Glomerular endothelial cell (primary cell): ENCODE measurements at places on chromosomes 3 and 15.

GRCh38 chr3:155292133-155292532, 1.4 kb downstream of the STRIT1 start:
- DNase-seq = no peak

GRCh38 chr3:58387650-58388546, 45.7 kb downstream of the PDHB start:
- no peak for DNase-seq

DNA sequence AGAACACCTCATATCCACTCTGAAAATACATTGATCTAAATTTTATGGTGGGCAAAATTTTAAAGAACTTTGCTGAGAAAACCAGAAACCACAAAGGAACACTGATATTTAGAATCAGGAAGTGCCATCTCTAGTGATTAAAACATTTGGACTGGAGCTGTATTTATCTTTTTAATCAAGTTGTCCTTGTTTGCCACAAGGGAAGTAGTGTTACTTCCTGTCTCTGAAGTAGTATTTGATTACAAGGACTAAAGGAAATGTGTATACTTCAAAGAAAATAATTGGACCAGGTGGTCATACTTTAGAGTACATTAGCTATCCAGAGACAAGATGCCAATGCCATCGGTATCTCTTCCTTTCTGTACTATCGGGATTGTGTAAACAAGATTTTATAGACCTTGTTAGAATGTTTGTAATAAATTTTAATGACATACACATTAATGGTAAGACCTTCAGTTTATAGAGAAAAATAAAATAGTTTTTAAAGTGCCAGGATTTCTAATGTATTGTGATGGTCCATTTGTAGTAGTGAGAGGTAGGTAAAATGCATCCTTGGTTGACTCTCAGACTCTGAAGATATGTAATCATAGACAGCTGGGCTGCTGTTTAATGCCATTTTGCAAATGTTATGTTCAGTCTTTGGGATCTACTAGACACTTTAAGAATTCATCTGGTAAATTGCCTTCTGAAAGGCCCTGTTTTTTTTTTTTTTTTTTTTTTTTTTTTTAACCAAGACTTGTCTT, 131.9 kb downstream of the B3GALNT1 start:
- no peak for DNase-seq

DNA sequence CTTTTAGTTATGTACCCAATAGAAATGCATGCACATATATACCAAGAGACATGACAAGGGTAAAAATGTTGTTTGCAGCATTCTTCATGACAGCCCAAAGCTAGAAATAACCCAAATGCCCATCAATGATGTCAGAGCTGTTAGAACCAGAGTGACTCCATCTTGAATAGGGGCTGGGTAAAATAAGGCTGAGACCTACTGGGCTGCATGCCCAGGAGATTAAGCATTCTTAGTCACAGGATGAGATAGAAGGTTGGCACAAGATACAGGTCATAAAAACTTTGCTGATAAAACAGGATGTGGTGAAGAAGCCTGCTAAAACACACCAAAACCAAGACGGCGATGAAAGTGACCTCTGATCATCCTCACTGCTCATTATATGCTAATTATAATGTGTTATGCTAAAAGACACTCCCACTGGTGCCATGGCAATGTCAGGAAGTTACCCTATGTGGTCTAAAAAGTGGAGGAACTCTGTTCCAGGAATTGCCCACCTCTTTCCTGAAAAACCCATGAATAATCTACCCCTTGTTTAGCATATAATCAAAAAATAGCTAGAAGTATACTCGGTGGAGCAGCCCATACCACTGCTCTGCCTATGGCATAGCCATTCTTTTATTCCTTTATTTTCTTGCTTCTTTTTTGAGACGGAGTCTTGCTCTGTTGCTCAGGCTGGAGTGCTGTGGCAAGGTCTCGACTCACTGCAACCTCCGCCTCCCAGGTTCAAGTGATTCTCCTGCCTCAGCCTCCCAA, 32.9 kb downstream of the ZBTB11 start:
- DNase-seq = peak; percentile 20

GRCh38 chr3:124607163-124607562, 123.1 kb upstream of the UMPS start:
- DNase-seq = no peak

GRCh38 chr3:115019900-115020299, 127.2 kb downstream of the ZBTB20 start:
- DNase-seq = no peak

- DNase-seq = no peak
These were observed 133.4 kb downstream of the CHST2 start for GRCh38 chr3:143252931-143253330.

GRCh38 chr3:30952786-30953185, 58.3 kb upstream of the GADL1 start:
- no peak for DNase-seq

DNA sequence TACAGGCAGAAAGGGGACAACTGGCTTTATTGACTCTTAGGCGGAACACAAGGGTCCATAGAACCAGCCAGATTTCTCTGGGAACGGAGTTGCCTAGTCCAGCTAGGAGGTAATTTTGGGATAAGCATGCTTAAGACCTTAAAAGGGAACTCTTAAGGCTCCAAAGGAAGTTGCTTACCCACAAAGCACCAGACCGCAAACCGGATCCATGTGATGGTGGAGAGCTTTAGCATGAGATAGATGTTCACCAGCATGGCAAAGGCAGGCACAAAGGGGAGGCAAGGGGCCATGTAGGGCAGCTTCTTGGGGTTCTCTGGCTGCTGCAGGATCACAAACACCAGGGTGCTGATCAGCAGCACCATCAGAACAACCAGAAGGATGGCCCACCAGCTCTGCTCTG, 61.4 kb downstream of the CLDN11 start:
- DNase-seq = no peak

- peak; percentile 25 for DNase-seq
These were observed 79.2 kb upstream of the ABHD17C start for GRCh38 chr15:80615783-80616391.

DNA sequence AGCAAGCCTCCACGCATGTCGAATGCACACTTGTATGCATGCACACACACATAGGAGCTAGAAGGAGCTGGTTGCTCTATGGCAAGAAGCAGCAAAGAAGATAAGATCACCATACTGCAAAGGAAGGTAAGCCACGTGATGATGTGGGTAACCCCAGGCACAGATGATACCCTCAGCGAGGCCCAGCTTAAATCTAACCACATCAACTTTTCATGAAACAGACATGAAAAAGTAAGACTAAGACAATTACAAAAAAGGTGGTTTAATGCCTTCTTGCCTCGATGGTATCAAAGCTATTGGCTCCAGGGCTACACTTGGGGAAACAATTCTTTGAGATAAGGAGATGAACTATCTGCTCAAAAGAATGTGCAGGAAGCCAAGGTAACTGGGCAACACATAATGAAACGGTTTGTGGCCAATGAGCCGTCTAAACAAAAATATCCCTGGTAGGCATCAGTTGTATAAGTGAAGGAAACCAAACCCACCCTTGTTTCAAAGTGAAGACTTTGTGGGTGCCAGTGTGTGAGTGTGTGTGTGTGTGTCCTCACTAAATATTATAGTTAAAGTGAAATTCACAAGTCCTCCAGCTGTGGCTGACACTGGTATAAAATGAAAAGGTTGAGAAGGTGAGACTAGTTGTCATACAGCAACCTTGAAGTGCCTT, 365.7 kb upstream of the ICE2 start:
- DNase-seq = no peak

DNA sequence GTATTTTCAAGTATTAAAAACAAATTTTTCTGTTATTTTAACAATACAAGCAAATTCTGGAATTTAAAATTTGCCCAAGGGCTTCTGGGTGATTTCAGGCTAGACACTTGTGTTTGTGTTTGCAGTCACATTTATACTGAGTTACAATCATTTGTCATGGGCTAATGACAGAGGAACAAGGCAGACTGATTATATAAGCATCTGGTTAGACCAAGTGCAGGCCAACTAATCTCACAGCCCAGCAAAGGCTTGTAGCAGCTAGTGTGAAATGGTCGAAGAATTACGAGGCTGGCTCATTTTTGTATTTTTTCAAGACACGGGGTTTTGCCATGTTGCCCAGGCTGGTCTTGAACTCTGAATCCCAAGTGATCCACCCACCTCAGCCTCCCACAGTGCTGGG, 52.1 kb downstream of the CMTM8 start:
- DNase-seq = no peak

DNA sequence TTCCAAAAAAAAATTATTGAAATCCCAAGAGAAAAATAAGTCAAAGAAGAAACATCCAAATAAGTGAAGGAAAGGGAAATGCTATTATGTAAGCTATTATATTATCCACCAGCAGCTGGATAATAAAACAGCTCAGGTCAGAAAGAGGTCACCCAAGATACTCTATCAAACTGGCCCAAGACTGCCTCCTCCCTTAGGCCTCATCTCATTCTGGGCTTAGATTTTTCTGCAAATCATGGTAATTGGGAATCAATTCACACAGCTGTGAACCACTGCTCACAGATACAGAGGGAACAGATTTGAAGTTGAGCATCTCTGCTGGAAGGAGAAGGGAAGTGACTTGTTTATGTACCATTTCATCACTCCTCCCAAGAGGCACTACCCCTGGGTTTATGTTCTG, 294.6 kb upstream of the DPPA4 start:
- no peak for DNase-seq

DNA sequence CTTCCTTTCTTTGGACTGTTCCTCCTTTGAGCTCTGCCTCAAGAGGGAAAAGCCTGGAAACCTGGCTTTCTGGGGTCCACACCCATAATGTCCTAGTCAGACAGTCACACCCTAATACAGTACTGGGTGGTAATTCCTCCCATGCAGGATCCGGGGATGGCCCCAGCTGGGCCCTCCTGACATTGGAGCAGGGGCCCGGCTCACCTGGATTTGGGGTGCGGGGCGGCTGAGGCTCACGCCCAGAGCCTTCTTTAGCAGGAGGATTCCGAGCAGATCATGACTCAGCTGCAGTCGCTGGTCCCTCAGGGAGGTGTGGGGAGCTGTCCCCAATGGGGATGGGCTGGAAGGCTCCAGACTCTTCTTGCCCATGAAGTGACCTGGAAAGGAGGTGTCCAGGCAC, 1.0 kb downstream of the NMB start:
- DNase-seq = no peak

GRCh38 chr3:124772081-124772831, 42.0 kb downstream of the UMPS start:
- peak; percentile 95 for DNase-seq

- no peak for DNase-seq
These were observed 39.5 kb downstream of the TCF12 start for GRCh38 chr15:56957812-56958406.
